Vagina (tissue), 2 donors: ENCODE measurements at places on chromosomes 1 and 21.

GRCh38 chr1:21192284-21192683 lies 15.6 kb upstream of the EIF4G3 start:
- no peak for DNase-seq

DNA sequence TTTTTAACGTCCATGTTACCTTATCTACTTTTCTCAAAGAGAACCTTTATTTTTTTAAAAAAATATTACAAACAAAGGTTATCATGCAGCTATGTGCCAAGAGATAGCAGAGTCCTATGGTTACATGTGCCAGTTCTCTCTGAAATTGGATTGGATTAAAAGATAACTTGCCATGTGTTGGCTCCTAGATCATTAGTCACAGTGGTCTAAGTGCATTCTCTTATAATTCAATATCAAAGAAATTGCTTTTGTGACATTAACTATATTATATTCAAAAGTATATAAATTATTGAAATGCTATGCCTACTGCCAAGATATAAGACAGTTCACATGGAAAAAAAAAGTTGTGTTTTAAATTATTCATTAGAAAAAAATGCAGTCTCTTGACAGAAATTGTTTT lies 494.2 kb downstream of the NEGR1 start:
- DNase-seq: no peak

- DNase-seq: no peak
Measured at GRCh38 chr1:38284953-38285352, 238.4 kb upstream of the POU3F1 start.

DNA sequence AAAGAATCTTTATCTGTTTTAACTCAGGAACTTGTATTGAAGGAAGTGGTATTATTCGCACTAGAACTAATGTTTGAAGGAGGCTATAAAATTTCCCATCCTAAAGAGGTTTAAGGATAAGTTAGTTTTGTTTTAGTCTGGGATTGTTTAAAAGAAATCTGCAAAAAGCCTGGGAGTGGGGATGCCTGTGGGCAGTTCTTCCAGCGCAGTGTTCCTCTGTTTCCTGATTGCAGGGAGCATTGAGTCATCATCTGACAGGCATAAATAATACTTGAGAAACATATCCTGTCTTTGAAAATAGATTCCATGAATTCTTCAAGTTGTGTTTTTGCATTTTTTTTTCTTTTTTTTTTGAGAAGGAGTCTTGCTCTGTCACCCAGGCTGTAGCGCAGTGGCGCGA lies 350.8 kb upstream of the PTBP2 start:
- no peak for DNase-seq

DNA sequence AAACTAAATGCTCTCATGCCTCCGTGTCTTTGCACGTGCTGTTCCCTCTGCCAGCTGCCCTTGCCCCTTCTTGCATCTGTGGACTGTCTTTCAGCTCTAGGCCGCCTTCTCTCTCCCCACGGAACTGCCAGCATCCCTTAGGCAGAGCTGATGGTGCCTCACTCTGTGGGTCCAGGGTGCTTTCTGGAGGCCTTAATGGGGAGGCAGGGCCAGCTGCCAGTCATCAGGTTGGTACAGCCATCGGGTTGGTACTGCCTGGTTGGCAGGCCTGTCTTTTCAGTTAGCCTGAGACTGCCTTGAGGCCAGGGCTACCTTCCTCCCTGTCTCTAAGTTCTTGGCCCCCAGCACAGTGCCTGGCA lies 61.4 kb upstream of the TARBP1 start:
- DNase-seq: no peak

- no peak for DNase-seq
Measured at GRCh38 chr1:46370214-46370633, 23.9 kb upstream of the FAAH start.

GRCh38 chr1:85019994-85020393 lies 23.1 kb upstream of the MCOLN2 start:
- DNase-seq: no peak
